Right cardiac atrium (tissue), 5 donors: ENCODE measurements at places on chromosomes 5 and 9. TPM values are rescaled to one million over a fixed set of nuclear protein-coding genes. Genes with fewer than 3 reads are reported as not detected.

Gene SPINK5
- total RNA-seq = 2.3 TPM

Gene SPINK13
- not detected for total RNA-seq

DNA sequence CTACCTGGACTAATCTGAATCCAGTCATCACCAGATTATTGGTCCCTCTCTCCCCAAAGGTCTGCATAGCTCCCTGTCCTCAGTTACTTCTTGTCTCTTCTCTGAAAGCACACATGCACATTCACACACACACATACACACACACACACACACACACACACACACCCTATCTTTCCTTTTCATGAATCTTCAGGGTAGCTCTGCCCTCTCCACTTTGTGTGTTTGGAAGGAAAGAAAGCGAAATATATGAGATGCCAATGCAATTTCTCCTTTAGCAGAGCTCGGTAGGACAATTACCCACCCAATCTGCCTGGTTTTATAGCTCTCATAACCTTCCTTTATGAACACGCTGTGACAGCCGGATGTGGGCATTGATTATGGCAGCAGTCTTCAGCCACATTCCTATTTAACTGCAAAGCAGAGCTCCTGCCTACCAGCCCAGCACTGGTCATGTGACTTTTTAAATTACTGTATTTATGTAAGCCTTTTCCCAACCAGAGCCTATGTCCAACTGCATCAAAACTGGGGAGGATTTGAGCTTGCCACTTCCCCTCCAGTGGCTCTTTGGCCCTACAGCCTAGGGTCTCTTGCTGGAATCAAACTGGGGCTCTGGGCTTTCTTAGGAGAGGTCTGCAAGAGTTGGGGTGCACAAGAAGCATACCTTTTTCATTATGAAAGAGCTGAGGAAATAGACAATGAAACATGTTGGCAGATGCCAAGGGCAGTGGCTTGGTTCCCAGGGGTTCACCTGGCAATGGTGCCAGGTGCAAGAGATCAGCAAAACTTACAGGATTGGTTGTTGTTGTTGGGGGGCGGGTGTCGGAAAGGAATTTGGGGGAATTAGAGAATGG is 20.8 kb upstream of the MATR3 start:
- no peak for DNase-seq

DNA sequence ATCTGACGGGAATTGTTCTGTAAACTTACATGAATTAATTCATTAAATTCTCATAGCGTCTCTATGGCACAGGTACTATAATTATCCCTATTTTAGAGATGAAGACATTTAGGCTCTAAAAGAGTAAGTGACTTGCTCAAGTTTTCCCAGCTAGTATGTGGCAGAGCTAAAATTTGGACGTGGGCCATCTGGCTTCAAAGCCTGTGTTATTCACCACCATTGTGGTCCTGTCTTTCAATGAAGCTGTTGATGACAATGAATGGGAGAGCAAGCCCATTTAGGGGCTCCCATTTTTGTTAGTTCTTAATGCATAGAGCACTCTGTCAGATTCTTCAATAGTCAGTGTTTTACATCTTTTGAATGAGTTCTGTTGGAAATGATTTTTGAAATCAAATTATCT is 236.0 kb upstream of the CD180 start:
- no peak for DNase-seq

- no peak for DNase-seq
Measured at GRCh38 chr9:131590449-131590848, 45.1 kb downstream of the PRRT1B start.

- DNase-seq = no peak
Measured at GRCh38 chr5:58838729-58839128, 255.9 kb downstream of the RAB3C start.

- DNase-seq = no peak
Measured at GRCh38 chr5:53733853-53734252, 173.4 kb downstream of the NDUFS4 start.

DNA sequence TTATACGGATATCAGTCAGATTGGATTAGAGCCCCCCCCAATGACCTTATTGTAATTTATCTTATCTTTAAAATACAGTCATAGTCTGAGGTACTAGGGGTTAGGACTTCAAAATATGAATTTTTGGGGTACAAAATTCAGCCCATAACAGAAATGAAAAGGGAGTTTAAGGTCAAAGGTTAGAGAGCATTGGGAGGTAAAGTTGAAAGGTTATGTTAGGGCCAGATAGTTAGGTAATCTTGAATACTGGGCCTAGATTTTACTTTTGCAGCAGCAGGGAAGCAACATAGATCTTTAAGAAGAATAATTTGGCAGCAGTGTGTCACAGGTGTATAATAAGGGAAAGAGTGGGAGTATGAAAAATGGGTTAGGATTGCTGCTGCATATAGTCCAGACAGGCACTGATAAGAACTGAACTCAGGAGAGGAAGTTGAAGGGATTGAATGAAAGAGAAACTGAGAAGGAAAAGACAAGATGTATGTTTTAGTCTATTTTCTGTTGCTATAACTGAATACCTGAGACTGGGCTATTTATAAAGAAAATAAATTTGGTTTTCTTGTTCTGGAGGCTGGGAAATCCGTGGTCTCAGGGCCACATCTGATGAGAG is 10.7 kb upstream of the GCNT4 start:
- DNase-seq = no peak
